Lung (tissue), 17 donors: ENCODE measurements at places on chromosomes 12 and 14. TPM values are rescaled to one million over a fixed set of nuclear protein-coding genes. Genes with fewer than 3 reads are reported as not detected.

GRCh38 chr12:56062996-56063395 is 17.0 kb upstream of the ERBB3 start:
- no peak for DNase-seq

The ACOT4 gene
- 0.60 TPM for total RNA-seq

DNA sequence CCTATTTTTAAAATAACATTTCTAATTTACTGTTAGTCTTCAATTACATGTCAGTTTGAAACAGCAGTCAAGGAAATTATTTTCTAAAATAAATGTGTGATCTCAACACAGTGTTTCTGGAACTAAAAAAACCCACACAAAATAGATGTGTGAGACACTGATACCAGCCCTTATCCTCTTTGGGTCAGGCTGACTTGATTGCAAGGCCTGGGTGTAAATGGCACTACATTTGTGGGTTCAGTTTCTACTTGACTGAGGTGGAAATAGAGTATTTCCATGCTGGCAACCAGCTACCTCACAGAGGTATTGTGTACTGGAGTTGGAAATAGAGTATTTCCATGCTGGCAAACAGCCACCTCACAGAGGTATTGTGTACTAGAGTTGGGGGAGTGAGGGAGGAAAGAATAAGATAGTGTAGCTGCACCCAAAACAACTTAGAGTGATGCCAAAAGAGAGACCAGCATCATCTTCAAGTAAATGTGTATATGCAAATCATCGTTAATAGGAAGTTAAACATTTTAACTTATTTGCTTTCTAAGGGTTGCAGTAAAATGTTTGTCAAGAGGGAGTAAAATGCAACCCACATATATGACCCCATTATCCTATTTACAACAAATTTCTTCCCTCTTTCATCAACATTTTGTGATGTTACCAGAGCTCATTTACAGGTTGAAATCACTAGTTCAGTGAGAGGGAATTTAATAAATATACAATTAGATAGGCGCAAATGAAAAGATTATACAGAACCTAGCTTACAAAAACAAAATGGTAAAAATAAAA is 10.7 kb upstream of the LYZ start:
- no peak for DNase-seq

DNA sequence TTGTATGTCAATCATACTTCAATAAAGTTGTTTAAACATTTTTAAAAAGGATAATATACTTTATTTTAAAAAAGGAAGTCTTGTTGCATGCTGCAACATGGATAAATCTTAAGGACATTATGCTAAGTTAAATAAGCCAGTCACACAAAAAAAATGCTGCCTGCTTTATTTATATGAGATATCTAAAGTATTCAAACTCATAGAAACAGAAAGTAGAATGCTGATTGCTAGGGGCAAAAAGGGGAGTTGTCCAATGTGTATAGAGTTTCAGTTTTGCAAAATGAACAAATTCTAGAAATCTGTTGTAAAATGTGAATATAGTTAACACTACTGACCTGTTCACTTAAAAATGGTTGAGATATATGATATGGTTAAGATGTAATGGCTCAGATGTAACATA is 8.7 kb downstream of the KLRC4 start:
- DNase-seq = no peak

The IAPP gene
- total RNA-seq = not detected

The FOS gene
- 63.7 TPM for total RNA-seq

- no peak for DNase-seq
Measured at GRCh38 chr14:32070282-32070681, 6.8 kb upstream of the ARHGAP5 start.

DNA sequence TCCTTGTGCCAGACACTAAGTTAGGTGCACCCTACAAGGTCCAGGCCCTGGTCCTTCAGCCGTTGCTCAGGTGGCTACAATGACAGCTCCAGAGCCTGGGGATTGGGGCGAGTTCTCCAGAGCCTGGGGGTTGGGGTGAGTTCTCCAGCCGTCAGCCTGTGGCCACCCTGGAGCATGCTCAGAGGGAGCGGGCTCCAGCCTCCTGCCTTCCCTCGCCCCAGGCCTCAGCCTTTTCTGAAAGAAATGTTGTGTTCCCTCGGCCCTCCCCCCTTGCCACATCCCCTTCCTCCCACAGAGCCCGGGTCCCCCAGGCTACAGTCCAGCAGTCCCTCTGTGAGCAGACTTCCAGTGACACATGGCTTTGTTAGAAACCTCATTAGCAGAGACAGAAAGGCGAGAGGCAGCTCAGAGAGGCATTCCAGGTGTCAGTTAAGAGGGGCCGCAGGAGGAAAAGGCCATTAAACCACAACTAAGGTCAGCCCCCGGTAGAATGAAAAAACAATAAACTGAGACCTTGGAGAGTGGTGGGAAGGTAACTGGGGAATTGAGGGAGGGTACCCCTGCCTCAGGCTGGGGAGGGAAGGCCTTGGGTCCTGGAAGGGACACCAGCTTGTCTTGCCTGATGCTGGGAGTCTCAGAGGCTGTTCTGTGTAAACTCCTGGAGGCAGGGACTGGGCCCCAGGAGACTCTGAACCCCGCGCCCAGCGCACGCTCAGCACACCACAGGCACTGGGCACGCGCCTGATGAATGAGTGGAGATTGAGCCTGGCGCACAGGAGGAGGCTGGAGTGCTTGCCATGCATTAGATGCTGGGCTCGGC is 23.1 kb upstream of the COL2A1 start:
- no peak for DNase-seq

DNA sequence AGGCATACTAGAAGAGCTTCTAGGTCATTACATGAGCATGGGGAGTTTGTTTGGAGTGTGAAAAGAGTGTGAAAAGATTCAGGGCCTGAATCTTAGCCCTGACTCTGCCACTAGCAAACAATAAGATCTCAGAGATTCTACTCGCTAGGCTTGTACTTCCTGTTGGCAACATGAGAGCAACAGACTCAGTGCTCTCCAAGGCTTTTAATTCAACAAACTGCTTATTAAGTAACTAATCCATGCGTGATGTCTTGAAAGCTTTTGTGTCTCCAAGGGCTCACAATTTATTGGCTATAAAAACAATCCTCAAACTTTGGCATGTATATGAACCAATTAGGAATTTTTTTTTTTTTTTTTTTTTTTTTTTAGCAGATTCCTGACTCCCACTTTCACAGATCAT is 105.1 kb downstream of the STXBP6 start:
- DNase-seq = no peak

The BMP4 gene
- total RNA-seq = 39.0 TPM

- DNase-seq = no peak
Measured at GRCh38 chr12:26782372-26783130, 50.4 kb downstream of the ITPR2 start.

GRCh38 chr12:94147387-94147990 is 888 bp upstream of the PLXNC1 start:
- DNase-seq = no peak

GRCh38 chr12:25718081-25718731 is 165.1 kb upstream of the LMNTD1 start:
- DNase-seq = no peak

GRCh38 chr14:61065656-61066055 is 84.6 kb downstream of the SLC38A6 start:
- no peak for DNase-seq

- DNase-seq = no peak
Measured at GRCh38 chr14:101553931-101554330, 7.4 kb upstream of the DIO3 start.

GRCh38 chr12:123761841-123762714 is at the start of gene DNAH10:
TSS of gene DNAH10 (plus strand) at chr12:123762301. CDS start at chr12:123762337, 36 bp downstream.
- DNase-seq = peak; percentile 63

- no peak for DNase-seq
Measured at GRCh38 chr14:97401714-97402113, 604.5 kb downstream of the VRK1 start.

- no peak for DNase-seq
Measured at GRCh38 chr12:127169321-127170181, 1097.4 kb upstream of the TMEM132C start.

- no peak for DNase-seq
Measured at GRCh38 chr14:73723406-73723796, 9.2 kb upstream of the PNMA1 start.

- no peak for DNase-seq
Measured at GRCh38 chr14:102507081-102507856, 2.3 kb downstream of the ANKRD9 start.

GRCh38 chr14:33848706-33849454 is 102.0 kb downstream of the EGLN3 start:
- DNase-seq = peak; percentile 62

DNA sequence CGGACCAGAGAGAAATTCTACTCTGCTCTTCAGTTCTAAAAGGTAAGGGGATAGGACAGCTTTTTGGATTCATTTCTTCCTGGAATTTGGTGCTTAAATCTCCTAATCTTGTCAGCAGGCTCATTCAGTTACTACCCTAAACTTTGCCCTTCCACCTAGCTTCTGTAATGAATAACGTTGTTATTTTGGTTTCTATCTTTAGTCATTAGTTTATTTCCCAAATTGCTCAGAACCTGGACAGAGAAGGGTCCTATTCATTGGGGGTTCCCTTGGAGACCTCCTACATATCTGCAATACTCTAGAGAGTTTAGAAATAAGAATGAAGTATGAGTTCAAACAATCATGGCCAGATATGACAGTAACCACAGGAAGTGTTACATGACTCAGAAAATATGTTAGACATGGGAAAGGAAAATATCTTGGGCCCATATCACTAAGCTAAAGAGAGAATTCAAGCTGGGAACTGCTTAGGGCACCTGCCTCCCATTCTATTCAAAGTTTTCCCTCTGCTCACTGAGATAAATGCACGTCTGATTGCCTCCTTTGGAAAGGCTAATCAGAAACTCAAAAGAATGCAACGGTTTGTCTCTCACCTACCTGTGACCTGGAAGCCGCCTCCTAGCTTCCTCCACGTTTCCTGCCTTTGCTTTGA is 87.9 kb downstream of the GAS2L3 start:
- no peak for DNase-seq

DNA sequence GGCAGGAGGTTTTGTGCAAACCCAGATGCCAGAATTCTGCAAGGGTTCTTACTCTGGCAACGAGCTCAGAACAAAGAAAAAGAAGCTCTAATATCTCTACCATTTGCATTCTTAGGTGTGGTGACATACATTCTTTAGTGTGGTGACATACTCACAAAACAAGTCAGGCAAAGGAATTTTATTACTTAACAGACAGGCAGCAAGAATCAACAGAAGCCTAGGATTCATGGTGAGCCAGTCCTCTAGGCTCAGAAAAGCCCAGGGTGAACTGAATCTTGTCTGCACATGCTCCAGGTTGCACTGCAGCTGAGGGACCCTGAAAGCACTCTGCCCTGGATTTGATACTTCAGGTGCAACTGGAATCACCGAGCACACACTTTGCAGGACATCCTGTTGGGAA is 122.4 kb upstream of the PTPRQ start:
- peak; percentile 6 for DNase-seq

DNA sequence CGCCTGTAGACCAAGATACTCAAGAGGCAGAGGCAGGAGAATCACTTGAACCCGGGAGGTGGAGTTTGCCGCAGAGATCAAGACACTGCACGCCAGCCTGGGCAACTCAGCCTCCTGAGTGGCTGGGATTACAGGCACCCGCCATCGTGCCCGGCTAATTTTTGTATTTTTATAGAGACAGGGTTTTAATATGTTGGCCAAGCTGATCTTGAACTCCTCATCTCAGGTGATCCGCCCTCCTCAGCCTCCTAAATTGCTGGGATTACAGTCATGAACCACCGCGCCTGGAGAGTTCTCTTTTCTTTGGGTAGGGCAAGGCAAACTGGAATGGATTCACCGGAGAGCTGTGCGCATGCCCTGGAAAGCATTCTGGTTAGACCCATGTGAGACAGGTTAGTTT is 179.3 kb upstream of the ALG10B start:
- no peak for DNase-seq

The AICDA gene
- total RNA-seq = 0.46 TPM

DNA sequence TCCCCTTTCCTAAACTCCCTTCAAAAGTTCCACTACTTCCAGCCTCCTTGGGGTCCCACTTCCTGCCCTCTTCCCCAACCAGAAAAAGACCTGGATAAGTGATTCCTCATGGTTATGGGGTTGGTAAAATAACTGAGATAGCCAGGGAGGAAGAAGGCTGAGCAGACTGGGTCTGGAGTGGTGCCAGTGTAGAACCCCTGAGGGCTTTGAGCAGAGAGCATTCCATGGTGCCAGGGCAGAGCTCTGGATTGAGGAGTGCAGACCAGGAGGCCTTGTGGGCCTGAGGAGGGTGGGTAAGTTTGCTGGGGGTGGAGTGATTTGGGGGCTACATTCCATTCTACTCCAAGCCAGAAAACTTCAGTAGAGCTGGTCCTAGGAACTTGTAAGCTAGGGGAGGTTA is 9.5 kb upstream of the CISTR start:
- DNase-seq = no peak

The TMTC1 gene
- total RNA-seq = 4.0 TPM

DNA sequence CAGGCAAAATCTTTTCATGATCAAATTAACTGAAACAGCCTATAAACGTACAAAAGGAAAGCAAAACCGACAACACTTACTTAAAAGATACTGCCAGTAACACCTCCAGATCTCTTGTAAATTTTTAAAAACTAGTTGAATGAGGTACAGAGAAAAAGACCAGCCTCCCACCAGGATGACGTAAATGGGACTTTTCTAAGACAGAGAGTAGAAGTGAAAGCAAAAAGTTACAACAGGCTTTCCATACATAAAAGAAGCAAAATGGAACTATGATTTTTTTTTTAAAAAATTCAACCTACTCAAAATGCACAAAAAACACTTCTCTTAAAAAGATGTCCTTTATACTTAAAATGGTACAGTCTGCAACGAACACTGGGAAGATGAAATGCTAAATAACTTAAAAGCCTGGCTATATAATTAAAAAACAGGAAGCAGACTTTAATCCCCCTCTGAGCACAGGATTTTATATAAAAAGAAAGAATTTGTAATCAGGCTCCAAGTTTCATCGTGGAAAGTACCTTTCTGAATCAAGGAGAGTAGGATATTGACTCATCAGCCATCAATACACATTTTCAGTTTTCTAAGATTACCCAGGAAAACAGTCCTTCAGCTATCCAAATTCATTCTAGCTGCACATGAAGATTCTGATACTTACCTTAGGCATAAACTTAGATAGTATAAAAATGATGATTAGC is 14.2 kb upstream of the MYO1A start:
- no peak for DNase-seq
